Aorta (tissue), 5 donors: ENCODE measurements at places on chromosomes 1 and 21.

DNA sequence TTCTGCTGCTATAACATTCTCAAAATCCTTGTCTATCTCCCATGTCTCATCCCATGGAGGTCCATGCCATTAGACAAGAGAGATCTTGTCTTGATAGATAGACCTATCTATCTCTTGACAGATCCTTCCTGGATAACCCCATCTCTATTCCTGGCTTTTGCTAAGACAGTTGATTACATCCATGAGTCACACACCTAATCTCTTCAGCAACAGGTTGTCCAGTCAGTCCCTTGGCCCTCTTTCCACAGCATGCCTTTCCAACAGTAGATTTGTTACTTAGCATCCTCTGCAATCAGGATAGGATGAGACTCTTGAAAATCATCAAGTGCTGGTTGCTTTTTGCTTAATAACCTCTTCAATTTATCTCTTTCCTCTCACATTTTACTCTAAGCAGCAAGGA, 46.6 kb downstream of the TRMT1L start:
- DNase-seq: no peak

- peak; percentile 68 for DNase-seq
Measured at GRCh38 chr21:42122808-42123207, 51.7 kb downstream of the UMODL1 start.

- no peak for DNase-seq
Measured at GRCh38 chr21:35197191-35197590, 148.1 kb upstream of the RUNX1 start.

DNA sequence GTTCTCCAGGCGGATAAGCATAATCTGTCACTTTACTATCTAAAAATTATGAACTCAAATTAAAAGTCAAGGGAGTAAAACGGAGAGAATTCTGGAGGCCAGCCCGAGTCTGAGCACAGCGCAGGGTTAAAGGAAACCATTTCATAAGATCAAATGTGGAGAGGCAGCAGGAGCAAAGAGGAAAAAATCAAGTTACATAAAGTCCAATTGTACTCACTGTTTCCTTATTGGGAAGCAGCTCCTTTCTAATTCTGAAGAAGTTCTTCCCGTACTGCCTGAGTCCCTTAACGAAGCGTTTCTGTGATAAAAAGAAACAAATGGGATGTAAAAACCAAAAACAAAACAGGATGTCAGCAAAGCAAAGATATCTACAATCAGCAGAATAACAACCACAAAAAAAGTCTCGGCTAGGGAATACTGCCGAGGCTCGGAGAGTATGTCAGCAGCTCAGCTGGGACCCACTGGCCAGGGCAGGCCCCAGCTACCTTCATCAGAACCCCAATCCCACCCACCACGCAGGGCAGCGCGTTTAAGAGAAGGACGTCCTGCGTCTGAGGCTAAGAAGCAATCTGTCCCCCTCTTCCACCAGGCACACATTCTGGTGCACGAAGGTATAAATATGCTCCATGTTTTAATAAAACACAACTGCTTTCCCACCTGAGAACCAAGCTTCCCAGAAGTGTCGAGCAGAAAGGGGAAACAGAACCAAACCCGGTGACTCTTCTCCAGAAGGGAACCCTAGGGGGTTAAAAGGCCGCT, 104.8 kb downstream of the SLC45A1 start:
- no peak for DNase-seq

GRCh38 chr1:58929671-58930325, 146.0 kb upstream of the JUN start:
- peak; percentile 77 for DNase-seq

DNA sequence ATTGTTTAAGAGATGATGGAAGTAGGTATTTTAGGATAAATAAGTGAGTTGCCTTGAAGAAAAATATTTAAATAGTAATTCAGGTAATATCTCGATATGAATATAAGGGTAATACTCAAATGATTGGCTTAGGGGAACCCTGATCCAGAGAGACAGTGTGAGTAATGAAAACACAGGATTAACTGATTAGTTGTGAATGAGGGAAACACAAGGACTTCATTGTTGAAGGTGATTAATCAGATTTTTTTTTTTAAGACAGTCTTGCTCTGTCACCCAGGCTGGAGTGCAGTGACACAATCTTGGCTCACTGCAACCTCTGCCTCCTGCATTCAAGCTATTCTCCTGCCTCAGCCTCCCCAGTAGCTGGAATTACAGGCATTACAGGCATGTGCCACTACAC, 12.7 kb downstream of the SLC25A33 start:
- no peak for DNase-seq

GRCh38 chr1:208308221-208308620, 64.0 kb upstream of the PLXNA2 start:
- no peak for DNase-seq

DNA sequence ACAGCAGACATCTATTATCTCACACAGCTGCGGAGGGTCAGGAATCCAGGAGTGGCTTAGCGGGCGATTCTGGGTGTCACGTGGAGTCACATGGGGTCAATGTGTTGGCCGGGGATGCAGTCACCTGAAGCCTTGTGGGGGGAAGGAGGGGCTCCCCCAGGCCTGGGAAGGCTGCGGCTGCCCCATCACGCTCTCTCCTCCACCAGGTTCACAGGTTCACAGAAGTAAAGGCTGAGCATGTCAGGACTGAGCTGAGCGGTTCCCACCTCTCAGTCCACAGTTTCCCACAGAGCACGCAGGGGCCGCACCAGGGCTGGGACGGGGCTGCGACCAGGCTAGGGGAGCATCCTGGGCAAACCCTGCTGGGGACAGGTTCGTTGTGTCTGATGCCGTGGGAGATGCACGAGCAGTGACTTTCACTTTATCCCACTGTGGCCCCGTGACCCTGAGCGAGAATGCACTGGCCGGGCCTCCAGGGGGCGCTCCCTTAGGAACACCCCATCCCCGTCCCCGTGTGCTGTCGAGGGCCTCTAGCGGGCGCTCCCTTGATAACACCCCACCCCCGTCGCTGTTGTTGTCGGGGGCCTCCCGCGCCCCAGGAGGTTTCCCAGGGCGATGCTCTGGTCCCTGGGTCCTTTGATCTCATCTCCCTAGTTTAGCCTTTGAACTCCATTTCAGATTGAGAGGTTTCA, 73.2 kb upstream of the TRAPPC10 start:
- DNase-seq: peak; percentile 89

DNA sequence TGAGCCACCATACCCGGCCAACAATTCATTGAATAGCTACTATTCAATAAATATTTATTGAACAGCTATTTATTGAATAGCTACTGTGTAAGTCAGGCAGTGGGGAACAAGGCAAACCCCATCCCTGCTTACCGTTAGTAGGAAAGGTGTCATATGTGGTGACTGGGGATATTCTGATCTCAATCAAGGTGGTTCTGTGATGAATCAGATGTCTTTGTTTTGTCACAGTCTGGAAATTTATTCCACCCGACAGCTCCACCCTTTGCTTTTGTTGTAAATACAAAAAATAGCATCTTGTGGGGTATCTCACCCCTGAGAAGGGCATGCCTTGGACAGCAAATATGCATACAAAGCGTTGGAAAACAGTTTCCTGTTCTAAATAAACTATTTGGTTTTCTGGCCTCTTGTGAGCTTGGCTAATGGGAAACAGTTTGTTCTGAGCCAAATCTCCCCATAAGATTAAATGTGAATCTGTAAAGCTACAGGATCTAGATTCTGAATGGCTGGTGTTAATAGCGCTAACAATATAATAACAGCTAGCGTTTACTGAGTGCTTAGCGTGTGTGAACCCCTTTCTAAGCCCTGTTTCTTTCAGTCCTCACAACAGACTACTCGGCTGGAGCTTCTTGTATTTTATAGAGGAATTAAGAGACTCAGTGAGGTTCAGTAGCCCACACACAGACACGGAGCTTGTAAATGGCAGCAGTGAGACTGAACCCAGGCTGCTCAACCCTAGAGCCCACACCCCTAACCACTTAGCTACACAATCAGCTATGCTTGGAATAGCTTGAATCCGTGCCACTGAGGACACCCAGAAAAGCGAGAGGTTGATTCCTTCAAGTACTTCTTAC, 5.5 kb downstream of the PDPN start:
- no peak for DNase-seq
